Activated T-cell treated with anti-CD3 and anti-CD28 coated beads, Interleukin-2, amount 50 U/mL, for 4 hours (primary cell): ENCODE measurements at places on chromosomes 3 and 15.

DNA sequence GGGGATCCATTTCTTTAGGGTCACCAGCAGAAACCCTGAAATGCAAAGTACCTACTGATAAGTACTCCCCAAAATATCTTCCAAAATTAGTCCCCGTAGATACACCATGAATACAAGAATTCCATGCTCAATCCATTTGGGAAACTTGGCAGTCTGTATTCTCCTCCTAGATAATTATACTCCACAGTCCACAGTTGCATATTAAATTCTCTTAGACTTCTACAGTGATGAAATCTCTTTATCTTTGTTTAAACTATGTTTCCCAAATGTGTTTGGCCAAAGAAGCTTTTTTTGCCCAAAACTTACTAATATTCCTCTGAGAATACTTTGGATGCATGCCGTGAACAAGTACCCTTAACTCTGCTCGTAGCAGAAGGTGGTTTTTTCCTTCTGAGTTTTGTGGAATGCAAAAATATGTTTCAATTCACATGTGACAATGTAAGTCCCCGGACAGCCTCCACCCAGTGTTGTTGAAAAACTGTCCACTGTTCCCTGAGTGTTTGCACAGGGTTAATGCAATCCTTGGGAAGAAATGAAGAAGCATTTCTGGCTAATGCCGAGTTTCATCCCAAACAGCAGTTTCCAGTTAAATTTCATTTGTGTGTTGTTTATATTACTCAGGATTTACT, 126.7 kb downstream of the ARNT2 start:
- DNase-seq: no peak

GRCh38 chr3:174425422-174425821, 433.7 kb upstream of the NAALADL2 start:
- DNase-seq: no peak

- DNase-seq: no peak
Measured at GRCh38 chr15:88769161-88769971, 33.9 kb upstream of the ACAN start.

- DNase-seq: peak; percentile 3
Measured at GRCh38 chr3:48409291-48410201, 20.3 kb downstream of the PLXNB1 start.

DNA sequence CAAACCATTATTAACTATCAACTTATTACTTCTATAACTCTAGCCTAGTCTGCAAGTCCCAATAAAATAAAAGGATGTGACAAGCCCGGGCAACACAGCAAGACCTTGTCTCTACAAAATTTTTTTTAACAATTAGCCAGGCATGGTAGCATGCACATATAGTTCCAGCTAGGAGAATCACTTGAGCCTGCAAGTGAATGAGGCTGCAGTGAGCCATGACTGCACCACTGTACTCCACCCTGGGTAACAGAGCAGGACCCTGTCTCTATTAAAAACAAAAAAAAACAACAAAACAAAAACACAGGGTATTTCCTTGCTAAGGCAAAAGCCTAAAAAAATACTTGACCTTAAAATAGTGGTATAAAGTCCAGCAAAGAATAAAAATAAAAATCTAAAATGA, 31.4 kb downstream of the ANKRD28 start:
- DNase-seq: no peak

DNA sequence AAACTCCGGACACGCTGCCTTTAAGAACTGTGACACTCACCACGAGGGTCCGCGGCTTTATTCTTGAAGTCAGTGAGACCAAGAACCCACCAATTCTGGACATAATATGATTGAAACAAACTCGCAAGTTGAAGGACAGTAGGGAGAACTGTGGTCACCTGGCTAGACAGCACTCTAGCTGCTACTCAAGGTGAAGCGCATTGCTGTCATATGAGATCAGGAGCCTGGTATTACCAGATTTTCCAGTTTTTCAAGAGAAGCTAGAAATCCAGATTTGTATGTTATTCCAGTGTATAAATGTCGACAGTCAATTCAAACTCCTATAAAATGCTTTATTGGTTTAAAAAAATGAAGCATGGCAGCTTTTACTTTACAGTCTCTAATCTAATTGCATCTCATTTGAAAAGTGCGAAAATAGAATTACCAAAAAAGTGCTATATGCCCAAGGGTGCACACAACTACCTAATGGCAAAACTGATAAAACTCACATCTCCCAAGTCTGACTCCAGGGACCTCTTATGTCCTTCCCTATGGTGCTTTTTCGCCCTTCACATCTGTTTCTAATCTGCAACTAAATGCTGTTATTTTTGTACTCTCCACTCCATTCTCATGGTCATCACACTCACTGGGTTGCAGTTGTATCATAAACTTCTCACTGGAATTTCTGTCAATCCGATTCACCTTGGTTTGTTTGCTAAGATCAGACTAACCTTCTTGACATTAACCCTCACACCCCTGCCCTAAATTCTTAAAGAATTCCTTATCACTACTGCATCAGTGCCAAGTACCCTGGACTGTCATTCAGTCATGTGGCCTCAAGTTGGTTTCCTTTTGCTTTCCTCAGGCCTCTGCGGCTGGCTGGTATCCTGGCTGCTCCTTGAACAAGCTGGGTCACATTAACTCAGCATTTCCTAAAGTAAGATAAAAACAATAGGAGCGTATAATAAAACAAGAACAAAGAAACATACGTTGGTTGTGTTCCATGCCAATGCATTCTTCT, 31.5 kb upstream of the ARHGEF26 start:
- no peak for DNase-seq

DNA sequence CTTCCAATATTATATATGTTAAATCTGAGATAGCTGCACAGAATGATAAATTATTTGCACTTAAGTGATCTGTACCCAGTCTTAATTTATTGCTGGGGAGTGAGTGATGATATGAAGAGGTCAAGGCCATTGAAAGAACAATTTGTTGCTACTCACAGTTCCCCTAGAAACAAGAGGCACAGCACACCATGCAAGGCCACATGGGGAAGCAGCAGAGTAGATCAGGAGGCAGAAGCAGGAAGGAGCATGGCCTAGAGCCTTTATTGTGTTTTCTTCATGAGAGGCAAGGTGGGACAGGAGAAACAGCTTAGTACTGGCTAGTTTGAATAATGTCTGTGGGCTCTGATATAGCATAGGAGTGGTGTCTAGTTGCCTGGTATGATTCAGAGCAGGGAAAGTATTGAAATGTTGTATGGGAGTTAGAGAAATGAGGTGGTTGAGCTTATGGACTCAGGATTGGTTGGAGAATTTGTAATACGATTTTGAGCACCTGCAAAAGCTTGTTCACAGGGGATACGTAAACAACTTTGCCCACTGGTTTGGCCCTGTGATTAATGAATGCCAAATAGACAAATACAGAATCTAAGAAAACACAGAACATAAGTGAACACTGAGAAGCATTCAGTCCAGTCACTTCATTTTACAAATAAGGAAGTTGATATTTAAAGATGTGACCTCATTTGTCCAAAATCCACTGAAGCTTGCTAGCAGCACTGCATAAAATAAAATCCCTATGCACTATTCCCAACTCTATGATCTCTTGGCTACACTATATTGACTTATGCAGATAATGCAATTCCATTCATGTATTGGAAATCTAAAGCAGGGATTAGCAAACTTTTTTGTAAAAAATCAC, 71.7 kb downstream of the TMCO5A start:
- no peak for DNase-seq

- no peak for DNase-seq
Measured at GRCh38 chr3:55426486-55426885, 60.6 kb downstream of the WNT5A start.

- DNase-seq: no peak
Measured at GRCh38 chr15:45120081-45120972, 6.2 kb downstream of the DUOXA2 start.

DNA sequence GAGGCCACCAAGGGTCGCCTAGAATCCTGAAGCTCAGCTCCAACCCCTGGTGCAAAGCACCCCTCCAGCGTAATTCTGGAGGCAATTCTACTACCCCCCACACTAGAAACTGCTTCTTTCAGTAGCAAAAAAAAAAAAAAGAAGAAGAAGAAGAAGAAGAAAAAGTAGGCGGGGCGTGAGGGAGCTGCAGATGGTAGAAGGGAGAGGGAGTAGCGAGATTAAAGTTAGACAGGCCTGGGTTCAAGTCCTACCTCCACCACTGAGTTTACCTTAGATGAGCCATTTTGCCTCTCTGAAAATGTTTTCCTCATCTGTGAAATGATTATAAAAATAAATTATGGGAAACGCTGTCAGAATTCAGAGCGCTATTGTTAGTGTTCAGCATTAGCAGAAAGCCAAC, 913 bp downstream of the FAM174B start:
- no peak for DNase-seq

GRCh38 chr3:100941041-100941440, 52.2 kb downstream of the ABI3BP start:
- no peak for DNase-seq

GRCh38 chr15:47720555-47720954, 3.2 kb downstream of the SEMA6D start:
- DNase-seq: no peak

DNA sequence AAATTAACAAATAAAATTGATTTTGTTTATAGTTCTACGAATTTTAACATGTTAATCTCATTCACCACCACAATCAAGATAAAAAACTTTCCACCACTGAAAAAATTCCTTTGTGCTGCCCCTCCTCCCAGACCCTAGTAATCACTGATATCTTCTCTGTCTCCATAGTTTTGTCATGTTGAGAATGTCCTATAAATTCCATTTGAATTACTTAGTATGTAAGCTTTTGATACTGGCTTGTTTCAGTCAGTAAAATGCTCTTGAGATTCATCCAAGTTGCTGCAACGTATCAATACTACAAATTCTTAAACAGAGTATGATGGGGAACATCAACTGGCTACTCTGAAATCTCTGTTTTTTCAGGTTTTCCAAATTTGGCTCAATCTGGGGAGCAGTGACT, 129.6 kb downstream of the CTNNB1 start:
- DNase-seq: no peak

GRCh38 chr3:181383760-181384159, 328.0 kb upstream of the SOX2 start:
- DNase-seq: no peak

GRCh38 chr3:147941969-147942368, 532.8 kb downstream of the ZIC1 start:
- DNase-seq: no peak

DNA sequence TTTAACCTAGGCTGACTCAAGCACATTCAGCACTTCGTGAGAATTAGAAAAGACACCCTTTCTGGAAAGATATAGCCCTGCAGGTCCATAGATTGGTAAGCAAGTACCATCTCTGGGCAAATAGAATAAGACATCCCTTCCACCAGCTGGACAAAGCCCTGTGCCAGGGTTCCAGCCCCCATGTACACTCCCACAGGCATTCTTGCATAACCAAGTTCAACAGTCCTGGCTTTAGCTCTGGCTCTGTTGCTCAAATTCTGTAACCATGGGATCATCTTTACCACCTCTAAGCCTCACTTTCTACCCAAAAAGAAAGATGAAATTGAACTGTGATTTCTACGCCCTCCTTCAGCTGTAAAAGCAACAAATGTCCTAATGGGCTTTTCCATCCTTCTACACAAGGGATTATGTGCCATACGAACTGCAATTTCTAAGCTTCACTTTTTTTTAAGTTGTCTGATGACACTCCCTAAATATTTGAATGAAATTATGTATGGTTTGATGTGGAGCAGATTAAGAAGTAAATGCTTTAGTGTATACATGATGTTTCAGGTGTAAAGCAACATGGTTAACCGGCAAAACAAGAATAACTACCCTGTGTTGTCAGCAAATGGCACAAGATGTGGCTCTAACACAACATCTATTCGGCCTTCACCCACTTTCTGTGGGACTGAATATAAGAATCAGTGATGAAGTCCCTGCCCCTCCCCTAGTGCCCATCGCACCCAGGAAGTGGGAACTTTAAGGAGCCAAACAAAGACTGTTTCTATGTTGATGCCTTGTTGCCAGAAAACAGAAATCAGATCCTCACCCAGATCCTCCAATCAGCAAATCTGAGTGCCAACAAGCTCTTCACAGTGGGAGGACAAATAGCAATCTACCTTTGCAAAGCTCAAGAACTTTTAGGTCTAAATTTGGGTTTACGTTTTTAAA, 165.7 kb downstream of the P3H2 start:
- no peak for DNase-seq

GRCh38 chr3:61627768-61628185, 66.4 kb downstream of the PTPRG start:
- no peak for DNase-seq

DNA sequence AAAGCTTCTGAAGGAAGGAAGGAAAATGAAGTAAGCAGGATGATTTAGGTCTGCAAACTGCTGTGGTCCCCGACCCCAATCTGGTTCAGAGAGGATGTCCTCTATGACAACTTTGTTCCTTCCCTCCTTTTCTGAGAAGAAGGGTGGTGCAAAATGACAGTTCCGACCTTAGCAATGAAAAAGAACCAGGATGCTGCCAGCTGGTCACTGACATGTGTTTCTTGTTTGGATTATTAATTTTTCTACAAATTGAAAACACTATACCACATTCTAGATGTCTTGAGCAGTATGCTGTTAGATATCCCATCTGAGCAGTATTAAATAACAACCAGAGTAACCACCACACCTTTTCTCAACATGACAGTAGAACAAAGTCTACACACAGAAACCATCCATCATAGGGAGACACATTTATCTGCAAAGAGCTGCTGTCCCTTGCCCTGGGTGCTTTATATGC, 27.5 kb downstream of the CDCP1 start:
- no peak for DNase-seq

DNA sequence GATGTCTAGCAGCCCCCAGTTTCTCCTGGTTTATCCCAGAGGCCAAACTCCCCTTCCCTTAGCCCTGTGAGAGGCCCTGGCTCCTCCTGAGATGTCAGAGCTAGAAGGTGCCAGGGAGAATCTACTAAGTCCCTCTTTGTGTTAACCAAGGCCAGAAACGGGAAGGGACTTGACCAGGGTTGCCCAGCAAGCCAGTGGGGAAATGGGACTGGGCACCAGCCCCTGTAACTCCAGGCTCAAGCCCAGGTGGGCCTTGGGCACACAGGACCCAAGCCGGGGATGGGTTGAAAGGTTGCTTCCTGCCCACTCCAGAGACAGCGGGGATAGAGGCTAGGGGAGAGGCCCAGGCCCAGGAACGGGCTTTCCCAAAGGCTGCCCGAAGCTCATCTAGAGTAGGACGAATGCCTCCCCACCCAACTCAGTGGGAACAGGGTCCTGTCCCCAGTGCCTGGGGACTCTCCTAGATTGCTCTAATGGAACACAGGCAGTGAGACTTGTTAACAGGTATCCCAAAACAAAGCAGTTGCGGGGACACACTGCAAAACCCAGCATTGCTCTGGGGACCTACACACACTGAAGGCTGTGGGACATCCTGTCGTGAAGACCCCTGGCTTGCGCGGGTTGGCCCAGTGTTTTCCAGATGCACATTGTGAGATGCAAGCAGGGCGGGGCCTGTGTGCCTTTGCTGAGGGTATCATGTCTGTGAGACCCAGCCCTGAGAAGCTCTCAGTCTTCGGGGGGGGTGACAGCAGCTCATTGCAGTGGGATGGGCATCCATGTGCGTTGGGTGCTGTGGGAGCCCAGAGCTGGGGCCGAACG, 12.9 kb upstream of the TXNRD3 start:
- DNase-seq: no peak

GRCh38 chr15:39397883-39398282, 183.0 kb upstream of the THBS1 start:
- DNase-seq: no peak

- DNase-seq: no peak
Measured at GRCh38 chr15:57165992-57166391, 210.3 kb upstream of the CGNL1 start.
